HS-27A (cell line): ENCODE measurements at places on chromosomes 11 and 22.

DNA sequence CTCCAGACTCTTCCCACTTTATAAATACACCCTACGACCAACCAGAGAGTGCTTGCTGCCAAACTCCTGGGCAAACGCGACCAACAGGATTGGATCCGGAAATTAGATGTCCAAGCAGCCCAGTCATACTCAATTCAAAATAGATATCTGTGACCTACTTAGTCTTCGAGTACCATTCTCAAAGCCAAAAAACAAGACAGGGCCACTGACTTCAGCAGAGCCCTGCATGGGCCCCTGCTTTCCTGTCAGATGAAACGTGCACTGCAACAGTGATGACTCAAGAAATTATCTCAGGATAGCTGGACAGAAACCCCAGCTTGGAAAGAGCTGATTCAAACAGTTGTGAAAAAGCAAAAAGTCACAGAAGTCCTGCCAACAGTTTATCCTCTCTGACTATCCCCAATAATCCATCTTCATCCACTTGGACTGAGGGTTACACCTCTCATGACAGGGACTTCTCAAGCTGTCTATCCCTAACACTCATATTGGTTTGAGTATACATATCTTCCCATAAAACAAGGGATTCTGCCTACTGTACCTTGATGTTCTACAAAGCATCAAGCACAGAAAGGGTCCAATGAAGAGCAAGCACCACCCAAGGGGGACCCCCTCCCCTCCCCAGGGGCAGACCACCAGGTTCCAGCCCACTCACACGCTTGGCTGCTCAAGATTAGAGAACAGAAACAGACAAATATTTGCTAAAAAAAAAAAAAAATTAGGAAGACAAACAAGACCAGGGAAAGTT, 17.4 kb downstream of the SMCO4 start:
- no peak for DNase-seq

- DNase-seq = no peak
Observed at GRCh38 chr11:96287822-96288439, 55.1 kb downstream of the MAML2 start.

- no peak for DNase-seq
Observed at GRCh38 chr22:27609451-27609888, 192.1 kb downstream of the MN1 start.

DNA sequence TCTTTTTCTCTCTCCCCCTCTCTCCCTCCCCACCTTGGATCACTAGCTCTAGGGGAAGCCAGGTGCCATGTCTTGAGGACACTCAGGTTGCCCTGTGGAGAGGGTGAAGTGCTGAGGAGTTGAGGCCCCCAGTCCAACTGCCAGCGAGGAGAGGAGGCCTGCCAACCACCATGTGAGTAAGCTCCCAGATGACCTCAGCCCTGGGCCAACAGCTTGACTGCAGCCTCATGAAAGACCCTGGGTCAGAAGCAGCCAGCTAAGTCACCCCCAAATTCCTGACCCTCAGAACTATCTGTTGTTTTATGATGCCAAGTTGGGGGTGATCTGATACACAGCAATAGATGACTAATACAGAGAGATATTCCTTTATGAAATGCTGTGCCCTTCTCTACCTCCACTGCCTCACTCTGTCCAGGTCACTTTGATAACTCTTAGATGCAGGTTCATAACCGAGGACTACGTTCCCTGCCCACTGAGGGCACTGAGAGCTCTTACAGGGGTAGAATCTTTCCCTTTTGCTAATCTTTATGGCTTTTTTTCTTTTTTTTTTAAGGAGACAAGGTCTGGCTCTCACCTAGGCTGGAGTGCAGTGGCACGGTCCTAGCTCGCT, 8.0 kb downstream of the ARFGAP3 start:
- DNase-seq = no peak
